Muscle of arm (tissue), 14 donors: ENCODE measurements at places on chromosomes 4 and X. TPM values are rescaled to one million over a fixed set of nuclear protein-coding genes. Genes with fewer than 3 reads are reported as not detected.

GRCh38 chr4:176840166-176840565, 47.4 kb upstream of the VEGFC start:
- DNase-seq: no peak

- DNase-seq: no peak
Measured at GRCh38 chr4:74555843-74556242, 110.9 kb downstream of the AREG start.

- no peak for DNase-seq
Measured at GRCh38 chr4:158018221-158018830, 154.5 kb downstream of the GASK1B start.

GRCh38 chr4:122379239-122379638, 428 bp downstream of the ADAD1 start:
- no peak for DNase-seq

DNA sequence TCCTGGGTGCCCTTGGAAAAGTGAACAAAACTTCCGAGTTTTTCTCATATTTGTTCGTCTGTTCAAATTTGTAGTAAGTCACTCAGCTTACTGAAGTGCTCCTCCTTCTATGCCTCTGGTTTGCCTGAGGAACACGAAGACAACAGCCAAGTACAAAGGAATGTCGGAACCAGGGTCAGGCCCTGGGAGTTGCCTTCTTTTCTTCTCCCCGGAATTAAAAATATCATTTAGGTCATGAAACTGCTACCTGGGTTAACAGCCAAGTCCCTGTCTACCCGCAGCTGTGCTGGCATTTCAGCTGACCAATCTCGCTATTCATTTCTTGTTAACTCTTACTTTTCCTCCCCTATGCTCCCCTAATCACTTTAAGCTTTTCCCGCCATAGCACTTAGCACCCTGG, 137.6 kb upstream of the TEX13D start:
- peak; percentile 41 for DNase-seq

DNA sequence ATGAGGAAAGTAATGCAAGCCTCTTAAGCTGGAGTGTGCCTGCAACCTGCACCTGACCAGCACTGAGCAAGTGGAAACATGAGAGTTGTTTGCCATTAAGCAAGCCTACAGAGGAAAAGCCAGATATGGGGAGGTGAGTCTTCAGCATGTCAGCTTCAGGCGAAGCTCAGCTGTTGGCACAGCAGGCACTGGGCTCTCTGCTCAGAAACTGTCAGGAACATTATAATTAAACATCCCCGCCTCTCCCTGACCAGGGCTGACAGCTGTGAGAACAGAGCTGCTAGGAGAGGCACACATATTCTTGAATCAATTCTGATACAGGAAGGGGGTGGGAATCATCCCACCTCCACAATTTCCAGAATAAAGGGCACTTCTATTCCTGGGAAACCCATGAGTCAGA, 19.0 kb upstream of the DCX start:
- no peak for DNase-seq

DNA sequence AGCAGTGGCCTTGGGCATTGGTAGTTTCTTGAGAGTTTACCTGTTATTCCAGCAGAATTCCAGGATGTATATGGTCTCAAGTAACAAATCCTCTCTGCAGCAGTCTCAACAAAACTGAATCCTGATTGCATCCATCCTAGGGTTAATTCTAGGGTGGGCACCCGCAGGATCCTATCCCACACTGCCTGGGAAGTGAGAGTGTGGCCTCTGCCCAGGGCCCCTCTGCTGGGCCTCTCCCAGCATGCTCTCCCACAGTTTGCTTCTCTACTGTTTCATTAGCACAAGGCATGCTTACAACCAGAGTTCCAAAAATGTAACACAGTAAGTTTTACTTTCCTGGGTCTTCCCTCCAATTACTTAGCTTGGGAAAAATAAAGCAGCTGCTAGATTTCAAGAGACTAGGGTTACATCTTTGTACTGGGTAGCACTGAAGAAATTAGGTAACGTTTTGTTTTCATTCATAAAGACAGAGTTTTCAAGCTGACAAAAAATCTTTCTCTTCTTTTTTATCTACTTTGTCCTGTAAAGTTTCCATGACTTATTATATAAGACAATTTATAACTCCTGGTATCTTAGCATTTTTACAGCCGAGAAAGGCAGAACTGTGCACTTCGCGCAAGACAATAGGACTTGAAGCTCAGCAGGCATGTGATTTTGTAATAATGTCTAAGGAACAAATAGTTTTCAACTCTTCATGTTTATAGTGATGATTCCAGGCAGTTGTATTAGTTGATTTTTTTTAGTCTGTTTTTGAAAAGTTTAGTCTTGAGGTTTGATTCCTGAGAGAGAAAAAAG, 131.2 kb upstream of the PCDH18 start:
- peak; percentile 43 for DNase-seq

- no peak for DNase-seq
Measured at GRCh38 chr4:118758293-118758692, 73.1 kb downstream of the METTL14 start.

- DNase-seq: no peak
Measured at GRCh38 chr4:110897784-110898183, 274.9 kb upstream of the PITX2 start.

DNA sequence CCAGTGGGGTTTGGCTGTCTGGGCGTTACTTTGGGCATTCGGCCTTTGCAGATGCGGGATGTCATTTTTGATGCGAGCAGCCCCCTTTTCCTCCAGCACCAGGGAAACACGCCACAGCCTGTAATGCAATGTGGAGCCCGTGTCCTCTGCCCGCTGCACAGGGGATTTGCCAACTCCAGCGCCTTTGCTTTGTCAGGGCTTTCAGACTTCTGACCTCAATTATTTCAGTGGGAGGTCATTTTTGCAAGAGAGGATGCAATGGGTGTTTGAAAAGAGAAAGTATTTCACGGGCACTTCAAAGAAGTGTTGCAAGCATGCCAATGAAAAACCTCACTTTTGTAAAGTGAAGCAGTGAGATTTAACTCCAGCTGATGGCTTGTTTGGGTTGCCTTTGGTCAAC, 11.5 kb downstream of the CLCN4 start:
- DNase-seq: no peak

GRCh38 chrX:66126662-66127061, 37.4 kb upstream of the HEPH start:
- no peak for DNase-seq

DNA sequence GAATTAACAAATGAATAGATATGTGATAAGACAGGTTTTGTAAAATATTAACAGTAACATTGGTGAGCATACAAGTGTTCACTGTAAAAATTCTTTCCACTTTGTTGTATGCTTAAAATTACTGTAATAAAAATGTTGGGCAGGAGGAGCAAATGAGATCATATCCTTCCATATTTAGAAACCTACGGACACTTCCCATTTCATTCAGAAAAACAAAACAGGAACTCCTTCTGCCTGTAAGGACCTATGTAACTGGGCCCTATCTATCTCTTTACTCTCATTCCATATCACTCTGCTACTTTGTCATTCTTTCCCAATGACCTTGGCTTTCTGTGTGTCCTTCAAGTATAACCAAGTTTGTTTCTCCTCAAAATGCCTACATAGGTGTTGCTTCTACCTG, 53.7 kb upstream of the SLC39A8 start:
- no peak for DNase-seq

- no peak for DNase-seq
Measured at GRCh38 chr4:47785153-47785552, 52.7 kb downstream of the CORIN start.

DNA sequence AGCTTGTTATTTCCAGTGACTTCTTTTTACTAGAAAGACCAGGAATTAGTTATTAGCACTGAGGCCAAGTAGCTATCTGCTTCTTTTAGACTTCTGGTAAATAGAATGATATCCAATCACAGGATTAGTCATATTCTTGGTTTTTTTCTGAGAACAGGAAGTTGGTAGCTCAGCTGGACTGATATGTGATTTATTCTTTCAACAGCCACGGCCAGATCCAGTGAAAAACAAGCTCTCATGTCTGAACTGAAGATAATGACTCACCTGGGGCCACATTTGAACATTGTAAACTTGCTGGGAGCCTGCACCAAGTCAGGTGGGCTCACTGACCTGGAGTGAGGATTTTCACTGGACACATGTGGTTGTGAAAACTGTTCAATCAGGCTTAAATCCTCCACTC, 48.6 kb downstream of the PDGFRA start:
- DNase-seq: no peak

Gene HSFX2
- not detected for polyA plus RNA-seq

Gene EREG
- polyA plus RNA-seq: 0.49 TPM

Gene PRKX
- 8.7 TPM for polyA plus RNA-seq
